NT2/D1 (cell line): ENCODE measurements at places on chromosomes 12 and 14.
A peak's percentile ranks its signal among the peaks of the same experiment; 100 is the strongest.

GRCh38 chr12:119804011-119804641 lies 73.0 kb downstream of the CIT start:
- DNase-seq: peak; percentile 74

DNA sequence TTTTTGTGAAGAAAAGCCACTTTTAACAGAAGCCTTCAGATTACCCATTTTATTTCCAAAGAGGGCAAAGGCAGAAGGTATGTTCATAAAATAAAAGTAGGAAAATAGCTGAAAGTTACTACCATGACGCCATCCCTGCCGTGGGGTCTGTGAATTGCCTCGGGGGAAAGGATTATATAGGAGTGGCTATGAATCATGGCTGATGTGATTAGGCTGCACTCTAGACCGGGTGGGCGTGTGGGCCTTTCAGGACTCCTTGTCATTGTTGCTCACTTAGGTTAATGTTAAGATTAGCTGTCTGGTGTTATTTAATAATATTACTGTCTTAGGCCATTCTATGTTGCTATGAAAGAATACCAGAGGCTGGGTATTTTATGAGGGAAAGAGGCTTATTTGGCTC lies 195.5 kb downstream of the EGLN3 start:
- no peak for DNase-seq

- no peak for DNase-seq
Observed at GRCh38 chr12:40145896-40146295, 40.0 kb upstream of the SLC2A13 start.

DNA sequence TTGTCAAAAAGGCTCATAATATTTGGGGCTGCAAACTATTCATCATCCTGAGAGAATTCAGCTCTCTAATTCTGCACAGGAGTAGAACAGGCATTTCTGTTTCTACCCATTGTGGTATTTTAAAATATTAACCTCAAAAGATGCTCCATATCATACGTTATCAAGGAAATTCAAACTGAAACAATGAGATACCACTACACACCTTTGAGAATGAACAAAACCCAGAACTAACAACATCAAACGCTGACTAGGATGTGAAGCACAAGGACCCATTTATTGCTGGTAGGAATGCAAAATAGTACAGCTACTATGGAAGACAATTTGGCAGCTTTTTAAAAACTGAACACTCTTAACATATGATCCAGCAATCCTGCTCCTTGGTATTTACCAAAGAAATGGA lies 171.8 kb downstream of the DUSP6 start:
- DNase-seq: no peak

GRCh38 chr12:63206909-63207308 lies 55.9 kb upstream of the AVPR1A start:
- DNase-seq: no peak

DNA sequence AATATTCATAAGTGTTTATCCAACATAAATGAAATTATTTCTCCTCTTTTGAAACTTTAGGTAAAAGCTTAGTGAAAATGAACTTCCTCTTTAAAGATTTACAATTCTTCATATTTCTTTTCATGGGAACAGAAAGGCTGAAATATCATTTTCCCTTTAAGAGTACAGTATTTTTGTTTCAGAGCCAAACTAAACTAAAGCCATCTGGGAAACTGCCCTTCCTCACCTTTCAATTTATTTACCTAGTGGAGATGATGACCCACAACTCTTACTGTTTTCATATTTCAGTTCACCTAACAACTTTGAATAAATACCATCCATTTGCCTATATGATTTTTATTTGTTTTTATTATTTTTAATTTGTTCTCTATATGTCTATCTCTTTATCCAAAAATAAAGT lies 105.4 kb downstream of the ALX1 start:
- no peak for DNase-seq

DNA sequence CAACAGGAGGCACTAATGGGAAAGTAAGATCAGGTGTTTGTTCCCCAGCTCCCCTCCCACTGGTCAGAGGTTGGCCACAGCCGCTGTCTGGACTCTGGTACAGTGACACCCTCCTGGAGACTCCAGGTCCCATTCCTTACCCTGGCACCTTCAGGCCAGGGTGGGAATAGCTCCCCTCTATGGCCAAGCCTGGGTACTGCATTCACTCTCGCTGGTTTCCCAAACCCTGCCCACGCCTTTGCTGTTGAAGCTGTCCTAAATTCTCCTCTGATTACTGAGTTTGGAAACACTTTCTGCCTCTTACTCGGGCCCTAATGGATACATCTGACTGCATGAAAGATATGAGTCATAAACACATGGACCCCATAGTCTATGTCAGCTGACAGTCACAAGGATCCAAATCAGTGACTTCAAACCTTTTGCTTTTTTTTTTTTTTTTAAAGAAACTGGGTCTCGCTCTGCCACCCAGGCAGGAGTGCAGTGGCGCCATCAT lies 17.9 kb downstream of the HRK start:
- no peak for DNase-seq

DNA sequence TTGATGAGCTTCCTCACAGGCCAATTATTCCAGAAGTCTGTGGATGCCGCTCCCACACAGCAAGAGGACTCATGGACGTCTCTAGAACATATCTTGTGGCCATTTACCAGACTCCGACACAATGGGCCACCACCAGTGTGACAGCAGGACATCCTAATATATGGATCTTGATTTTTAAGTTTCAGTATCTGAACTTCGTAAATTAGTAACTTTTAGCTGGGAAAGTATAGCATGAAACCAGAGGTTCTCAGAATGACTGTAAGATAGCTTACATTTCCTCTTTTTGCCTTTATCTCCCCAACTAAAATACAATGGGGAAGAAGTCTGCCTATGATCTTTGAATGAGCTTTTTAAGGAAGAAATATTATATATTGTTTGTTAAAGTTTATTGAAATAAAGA lies 87.0 kb downstream of the DNAI7 start:
- DNase-seq: no peak

DNA sequence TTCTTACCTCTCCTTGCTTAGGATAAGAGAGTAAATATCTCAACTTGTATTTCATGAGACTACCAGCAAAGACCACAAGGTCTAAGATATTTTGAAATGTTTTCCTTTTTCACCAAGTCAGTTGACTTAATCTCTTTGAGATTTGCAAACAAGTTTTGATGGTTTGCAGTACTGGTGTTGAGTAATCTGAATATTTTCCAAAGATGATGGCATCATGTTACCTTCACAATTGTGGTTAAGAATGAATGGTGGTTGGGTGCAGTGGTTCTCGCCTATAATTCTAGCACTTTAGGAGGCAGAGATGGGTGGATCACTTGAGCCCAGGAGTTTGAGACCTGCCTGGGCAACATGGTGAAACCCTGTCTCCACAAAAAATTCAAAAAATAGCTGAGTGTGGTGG lies 225.7 kb downstream of the TMTC2 start:
- DNase-seq: no peak

DNA sequence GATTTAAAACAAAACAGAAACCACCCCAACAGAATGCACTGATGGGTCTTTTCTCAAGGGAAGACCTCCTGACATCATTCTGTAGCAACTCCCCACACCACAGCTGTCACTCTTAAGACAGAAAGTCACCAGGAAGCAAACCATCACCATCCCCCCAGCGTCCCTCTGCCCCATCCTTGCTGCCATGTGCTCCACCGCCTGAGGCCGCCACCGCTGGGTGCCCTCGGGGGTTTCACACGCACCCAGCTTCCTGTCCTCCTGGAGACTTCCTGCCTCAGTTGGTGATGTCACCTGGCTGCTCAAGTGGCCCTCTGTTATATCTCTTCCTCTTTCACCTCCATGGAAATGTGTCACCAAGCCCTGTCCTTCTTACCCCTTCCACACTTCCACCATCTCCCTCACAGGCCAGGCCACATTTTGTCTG lies 71.4 kb upstream of the GPR68 start:
- DNase-seq: no peak

DNA sequence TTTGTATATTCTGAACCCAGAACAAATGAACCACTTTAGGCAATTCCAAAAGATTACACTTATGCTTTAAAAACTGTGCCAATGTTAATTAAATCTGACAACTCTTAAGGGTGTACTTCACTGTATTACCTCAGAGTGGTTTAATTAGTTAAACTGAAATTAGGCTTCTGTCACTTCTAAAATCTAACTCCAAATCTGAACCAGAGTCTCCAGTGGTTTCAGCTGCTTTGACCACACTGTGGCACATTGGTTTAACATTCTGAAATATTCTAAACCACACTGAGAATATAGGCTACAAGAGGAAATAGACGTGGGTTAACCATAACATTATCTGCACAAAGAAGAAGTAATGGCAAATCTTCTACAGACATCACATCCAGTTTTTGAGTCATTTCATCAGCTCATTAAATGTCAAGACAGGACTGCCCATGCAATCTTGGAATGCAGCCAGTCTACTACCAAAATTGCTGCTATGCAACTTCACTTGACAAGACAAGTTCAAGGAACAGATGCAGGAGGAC lies 94.8 kb downstream of the LRP6 start:
- DNase-seq: no peak

- no peak for DNase-seq
Observed at GRCh38 chr12:124322271-124322998, 27.5 kb downstream of the RFLNA start.
